ENCODE measurements at places on chromosomes 5 and 9. TPM values are rescaled to one million over a fixed set of nuclear protein-coding genes. Genes with fewer than 3 reads are reported as not detected.

- no peak overlapping the region for H3K4me3 ChIP-seq
- no peak for DNase-seq
- peaks cover 12% of the 10 kb centered on the region for H3K4me1 ChIP-seq
- H3K27ac ChIP-seq: no peak overlapping the region
Measured at GRCh38 chr9:18768951-18769622, 263.9 kb downstream of the SAXO1 start.

DNA sequence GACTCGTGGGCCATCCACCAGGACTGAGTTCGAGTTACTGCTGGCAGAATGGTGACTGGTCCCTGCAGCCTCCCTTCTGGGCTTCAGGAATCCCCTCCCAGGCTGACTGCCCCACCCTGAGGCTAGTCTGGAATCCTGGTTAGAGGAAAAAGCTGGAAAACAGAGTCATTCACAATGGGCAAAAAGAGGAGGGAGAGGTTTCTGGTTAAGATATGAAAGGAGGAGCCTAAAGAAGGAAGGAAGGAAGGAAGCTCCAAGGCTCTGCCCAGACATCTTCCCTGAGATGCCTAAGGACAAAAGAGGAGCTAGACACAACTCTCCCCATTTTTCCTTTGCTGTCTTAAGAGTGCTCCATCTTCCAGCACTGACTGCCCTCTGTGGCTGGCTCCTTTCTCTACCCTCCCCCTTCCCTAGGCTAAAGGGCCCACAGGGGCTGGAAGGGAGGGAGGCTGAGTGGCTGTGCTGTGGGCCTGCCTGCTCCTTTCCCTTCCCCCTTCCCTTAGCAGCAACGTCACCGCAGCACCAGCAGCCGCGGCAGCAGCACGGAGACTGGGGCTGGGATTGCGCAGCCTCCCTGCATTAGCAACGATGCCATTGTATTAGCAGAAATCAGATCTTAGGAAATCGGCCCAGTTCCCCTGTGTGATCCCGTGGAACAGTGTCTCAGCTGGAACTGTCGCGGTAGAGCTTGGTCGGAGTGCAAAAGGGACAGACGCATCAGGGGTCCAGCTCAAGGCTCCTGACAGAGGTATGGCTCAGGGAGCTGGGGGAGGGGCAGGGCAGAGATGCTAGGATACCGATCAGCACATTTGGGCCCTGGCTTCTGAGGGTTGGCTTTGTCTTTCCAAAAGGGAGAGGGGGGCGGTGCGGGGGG lies 48.7 kb downstream of the RUSC2 start:
- no peaks in the 10 kb centered on the region for H3K36me3 ChIP-seq
- peak overlapping the region; percentile 48 for H3K4me3 ChIP-seq
- DNase-seq: no peak
- no peaks in the 10 kb centered on the region for H3K27me3 ChIP-seq

GRCh38 chr9:124381170-124381945 lies 33.9 kb downstream of the PSMB7 start:
- no peak for DNase-seq
- no peak overlapping the region for H3K27ac ChIP-seq
- H3K4me1 ChIP-seq: peaks cover 19% of the 10 kb centered on the region
- H3K4me3 ChIP-seq: no peak overlapping the region
- H3K27me3 ChIP-seq: no peaks in the 10 kb centered on the region

DNA sequence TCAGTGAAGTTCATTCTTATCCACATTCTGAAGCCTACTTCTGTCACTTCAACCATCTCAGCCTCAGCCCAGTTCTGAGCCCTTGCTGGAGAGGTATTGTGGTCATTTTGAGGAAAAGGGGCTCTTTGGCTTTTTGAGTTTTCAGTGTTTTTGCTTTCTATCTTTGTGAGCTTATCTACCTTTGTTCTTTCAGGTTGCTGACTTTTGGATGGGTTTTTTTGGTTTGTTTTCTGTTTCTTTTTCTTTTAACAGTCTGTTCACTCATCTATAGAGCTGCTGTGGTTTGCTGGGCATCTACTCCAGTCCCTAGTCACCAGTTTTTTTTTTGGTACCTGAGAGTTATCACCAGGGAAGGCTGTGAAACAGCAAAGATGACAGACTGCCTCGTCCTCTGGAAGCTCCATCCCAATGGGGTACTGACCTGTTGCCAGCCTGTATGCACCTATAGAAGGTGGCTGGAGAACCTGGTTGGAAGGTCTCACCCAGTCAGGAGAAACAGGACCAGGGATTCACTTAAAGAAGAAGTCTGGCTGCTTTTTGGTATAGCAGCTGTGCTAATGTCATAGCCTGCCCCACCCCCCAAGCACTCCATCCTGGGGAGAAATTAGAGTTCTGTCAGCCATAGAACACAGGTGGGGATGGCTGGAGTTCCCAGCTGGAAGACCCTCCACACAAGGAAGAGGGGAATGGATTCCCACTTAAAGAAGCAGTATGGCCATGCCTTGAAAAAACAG lies 138.6 kb upstream of the TSLP start:
- no peak for DNase-seq
- H3K36me3 ChIP-seq: no peaks in the 10 kb centered on the region
- no peaks in the 10 kb centered on the region for H3K4me1 ChIP-seq
- H3K27me3 ChIP-seq: no peaks in the 10 kb centered on the region
- no peak overlapping the region for H3K4me3 ChIP-seq

- no peak overlapping the region for H3K4me3 ChIP-seq
- H3K4me1 ChIP-seq: peaks cover 10% of the 10 kb centered on the region
- no peak for DNase-seq
- H3K36me3 ChIP-seq: no peaks in the 10 kb centered on the region
Measured at GRCh38 chr9:77735494-77735893, 87.4 kb upstream of the GNA14 start.

DNA sequence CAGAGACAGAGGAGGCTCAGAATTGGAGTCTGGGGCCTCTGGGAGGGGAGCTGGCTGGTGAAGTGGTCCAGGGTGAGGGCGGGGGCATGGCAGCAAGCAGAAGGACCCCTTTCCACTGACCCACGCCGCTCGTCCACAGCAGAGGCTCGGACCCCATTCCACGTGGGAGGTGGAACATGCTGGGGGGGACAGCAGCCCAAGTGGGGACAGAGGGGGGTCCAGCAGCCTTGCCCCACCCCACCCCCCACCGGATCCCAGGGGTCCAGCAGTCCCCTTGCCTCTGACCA lies 25.4 kb upstream of the NKD2 start:
- H3K4me1 ChIP-seq: peaks cover 29% of the 10 kb centered on the region
- no peak for DNase-seq
- no peak overlapping the region for H3K27ac ChIP-seq
- no peaks in the 10 kb centered on the region for H3K27me3 ChIP-seq

- no peak for DNase-seq
- H3K4me3 ChIP-seq: no peak overlapping the region
- H3K4me1 ChIP-seq: no peaks in the 10 kb centered on the region
- no peaks in the 10 kb centered on the region for H3K36me3 ChIP-seq
- H3K27me3 ChIP-seq: no peaks in the 10 kb centered on the region
Measured at GRCh38 chr5:63121471-63121870, 542.9 kb downstream of the LRRC70 start.

DNA sequence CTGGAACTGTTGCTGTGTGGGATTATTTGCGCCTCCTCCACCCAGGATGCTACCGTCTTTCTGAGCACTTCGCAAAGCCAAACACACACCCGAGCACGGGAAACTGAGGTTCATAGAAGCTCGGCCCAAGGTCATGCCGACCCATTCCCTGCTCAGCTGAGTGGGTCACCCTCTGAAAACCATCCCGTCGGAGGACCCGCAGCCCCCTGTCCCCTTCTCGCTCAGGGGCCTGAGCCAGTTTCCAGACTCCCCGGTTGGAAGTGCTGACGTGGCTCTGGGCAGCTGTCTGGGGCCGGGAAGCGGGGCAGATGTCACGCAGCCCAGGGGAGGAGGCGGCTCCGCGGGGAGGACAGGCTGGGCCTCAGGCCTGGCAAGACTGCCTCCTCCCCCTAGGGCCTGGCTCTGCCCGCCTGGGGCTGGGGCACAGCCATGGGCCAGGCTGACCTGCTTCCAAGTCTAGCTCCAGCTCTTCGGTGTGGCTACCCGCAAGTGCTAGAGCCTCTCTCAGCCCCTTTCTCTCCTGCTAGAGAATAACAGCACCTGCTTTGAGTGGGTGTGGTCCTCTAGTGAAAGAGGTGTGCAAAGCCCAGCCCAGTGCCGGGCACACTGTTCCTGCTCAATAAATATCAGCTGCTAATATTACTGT lies 9.9 kb upstream of the CXXC5 start:
- H3K4me1 ChIP-seq: peaks cover 44% of the 10 kb centered on the region
- H3K36me3 ChIP-seq: no peaks in the 10 kb centered on the region
- no peaks in the 10 kb centered on the region for H3K27me3 ChIP-seq
- H3K4me3 ChIP-seq: peak overlapping the region; percentile 62

DNA sequence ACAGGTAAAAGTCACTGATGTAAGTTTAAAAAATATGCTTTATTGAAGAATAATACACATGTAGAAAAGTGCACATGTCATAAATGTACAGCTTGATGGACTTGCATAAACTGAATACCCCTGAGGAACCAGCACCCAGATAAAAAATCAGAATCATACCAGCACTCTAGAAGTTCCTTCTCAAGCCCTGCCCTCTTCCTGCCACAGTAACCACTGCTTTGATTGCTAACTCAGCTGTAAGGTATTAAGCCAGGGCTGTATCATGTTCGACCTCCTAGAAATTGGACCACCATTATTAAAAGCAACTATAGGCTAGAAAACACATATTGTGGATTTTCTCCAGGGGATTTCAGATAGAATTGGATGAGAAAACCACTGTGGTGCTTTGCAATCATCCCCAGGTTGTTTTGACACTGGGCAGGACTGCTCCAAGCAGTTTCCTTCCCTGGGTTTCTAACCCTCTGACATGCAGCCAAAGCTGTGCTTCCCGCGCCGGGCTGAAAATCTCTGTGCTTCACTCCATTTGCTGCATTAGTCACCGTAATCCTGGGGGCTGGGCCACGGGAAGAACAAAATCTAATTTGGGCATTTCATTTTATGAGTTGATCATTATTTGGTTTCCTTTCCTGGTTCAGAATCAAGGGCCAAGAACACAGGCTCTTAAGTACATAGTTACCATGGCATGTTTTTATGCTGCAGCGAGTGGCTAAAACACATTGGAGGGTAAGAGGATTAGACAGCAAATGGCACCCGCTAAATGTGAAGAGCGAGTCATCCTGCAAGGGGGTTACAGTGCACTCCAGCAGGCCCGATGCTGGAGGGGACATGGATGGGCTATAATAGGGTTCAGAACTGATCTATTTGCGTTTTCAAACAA lies 139.4 kb upstream of the IL12B start:
- DNase-seq: peak; percentile 64
- no peak overlapping the region for H3K27ac ChIP-seq
- no peak overlapping the region for H3K4me3 ChIP-seq
- H3K27me3 ChIP-seq: no peaks in the 10 kb centered on the region

GRCh38 chr5:133562554-133562953 lies 49.8 kb downstream of the FSTL4 start:
- H3K36me3 ChIP-seq: no peaks in the 10 kb centered on the region
- no peaks in the 10 kb centered on the region for H3K27me3 ChIP-seq
- no peaks in the 10 kb centered on the region for H3K4me1 ChIP-seq
- peak; percentile 74 for DNase-seq

- H3K36me3 ChIP-seq: no peaks in the 10 kb centered on the region
- H3K27me3 ChIP-seq: no peaks in the 10 kb centered on the region
- H3K27ac ChIP-seq: no peak overlapping the region
- no peak overlapping the region for H3K4me3 ChIP-seq
- DNase-seq: no peak
Measured at GRCh38 chr5:129656952-129657351, 90.9 kb upstream of the MINAR2 start.

- H3K36me3 ChIP-seq: no peaks in the 10 kb centered on the region
- H3K27me3 ChIP-seq: no peaks in the 10 kb centered on the region
- H3K4me3 ChIP-seq: no peak overlapping the region
- H3K27ac ChIP-seq: no peak overlapping the region
Measured at GRCh38 chr9:115008536-115009270, 78.3 kb upstream of the TNFSF8 start.

GRCh38 chr5:87653242-87653641 lies 240.5 kb upstream of the CCNH start:
- H3K27me3 ChIP-seq: no peaks in the 10 kb centered on the region
- no peaks in the 10 kb centered on the region for H3K4me1 ChIP-seq
- no peak overlapping the region for H3K27ac ChIP-seq
- no peak for DNase-seq
- no peaks in the 10 kb centered on the region for H3K36me3 ChIP-seq
- no peak overlapping the region for H3K4me3 ChIP-seq

DNA sequence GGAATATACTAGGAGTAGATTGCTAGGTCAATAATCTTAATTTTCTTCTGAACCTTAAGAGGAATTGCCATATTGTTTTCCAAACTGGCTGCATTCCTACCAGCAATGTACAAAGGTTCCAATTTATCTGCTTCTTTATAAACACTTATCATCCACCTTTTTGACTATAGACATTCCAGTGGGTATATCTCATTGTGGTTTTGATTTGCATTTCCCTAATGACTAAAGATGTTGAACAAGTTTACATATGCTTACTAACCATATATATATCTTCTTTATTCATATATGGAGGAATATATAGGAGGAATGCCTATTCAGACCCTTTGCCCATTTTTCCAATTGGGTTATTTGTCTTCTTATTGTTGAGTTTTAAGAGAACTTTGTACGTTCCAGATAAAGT lies 7.6 kb downstream of the DNAJC18 start:
- peaks cover 88% of the 10 kb centered on the region for H3K36me3 ChIP-seq
- no peak overlapping the region for H3K27ac ChIP-seq
- no peaks in the 10 kb centered on the region for H3K27me3 ChIP-seq
- no peaks in the 10 kb centered on the region for H3K4me1 ChIP-seq
- H3K4me3 ChIP-seq: no peak overlapping the region
- DNase-seq: no peak

- H3K4me1 ChIP-seq: peaks cover 6% of the 10 kb centered on the region
- H3K27me3 ChIP-seq: no peaks in the 10 kb centered on the region
- DNase-seq: no peak
- no peak overlapping the region for H3K27ac ChIP-seq
- H3K36me3 ChIP-seq: no peaks in the 10 kb centered on the region
Measured at GRCh38 chr5:6307304-6307703, 71.0 kb downstream of the MED10 start.

GRCh38 chr9:2017331-2018161 lies 2.4 kb downstream of the SMARCA2 start:
- peak overlapping the region; percentile 86 for H3K4me3 ChIP-seq
- H3K4me1 ChIP-seq: peaks cover 57% of the 10 kb centered on the region
- DNase-seq: peak; percentile 93
- no peaks in the 10 kb centered on the region for H3K36me3 ChIP-seq

- H3K4me3 ChIP-seq: no peak overlapping the region
- no peaks in the 10 kb centered on the region for H3K36me3 ChIP-seq
- H3K27ac ChIP-seq: no peak overlapping the region
- DNase-seq: no peak
Measured at GRCh38 chr5:116759860-116760640, 185.4 kb upstream of the SEMA6A start.

GRCh38 chr5:150778517-150779396 lies at the start of gene SMIM3:
TSS of gene SMIM3 (plus strand) at chr5:150778757. CDS start at chr5:150795441, 16,684 bp downstream.
- peak within 1 kb of the TSS; percentile 95 for H3K27ac ChIP-seq
- peaks cover 55% of the 10 kb centered on the region for H3K4me1 ChIP-seq
- peak within 1 kb of the TSS; percentile 78 for H3K4me3 ChIP-seq
- peak; percentile 94 for DNase-seq

GRCh38 chr5:74567411-74567995 lies 73.0 kb downstream of the ENC1 start:
- H3K27ac ChIP-seq: no peak overlapping the region
- no peaks in the 10 kb centered on the region for H3K27me3 ChIP-seq
- H3K36me3 ChIP-seq: no peaks in the 10 kb centered on the region
- H3K4me1 ChIP-seq: no peaks in the 10 kb centered on the region
- DNase-seq: no peak

- no peak for DNase-seq
- no peak overlapping the region for H3K4me3 ChIP-seq
- no peaks in the 10 kb centered on the region for H3K4me1 ChIP-seq
- H3K36me3 ChIP-seq: no peaks in the 10 kb centered on the region
- no peak overlapping the region for H3K27ac ChIP-seq
Measured at GRCh38 chr5:174046558-174046957, 1.1 kb downstream of the NSG2 start.

Gene MEIKIN
- total RNA-seq: not detected

Gene FLT4
- total RNA-seq: 10.8 TPM

Gene FRMD3
- 10.9 TPM for total RNA-seq

Gene OGN
- total RNA-seq: 16.5 TPM

Gene NPR3
- total RNA-seq: 2.1 TPM
